ENCODE measurements at places on chromosomes 4 and X.

DNA sequence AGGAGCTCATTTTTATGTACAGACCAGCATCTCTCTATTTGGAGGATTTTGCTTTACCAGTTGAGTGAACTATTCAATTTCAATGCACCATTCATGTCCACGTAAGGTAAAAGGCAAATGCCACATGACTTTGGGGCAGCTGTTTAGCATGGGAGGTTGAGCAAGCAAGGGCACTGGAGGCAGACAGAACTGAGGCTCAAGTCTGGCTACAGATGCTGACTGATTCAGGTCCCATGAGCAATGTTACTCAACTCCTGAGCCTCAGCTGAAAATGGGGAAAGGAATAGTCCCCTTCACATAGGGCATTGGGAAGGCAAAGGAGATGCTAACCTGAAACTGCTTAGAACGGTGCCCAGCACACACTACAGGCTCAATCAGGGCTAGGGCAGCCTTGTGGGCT is 93.0 kb upstream of the MTM1 start:
- no peak for DNase-seq
- no peak overlapping the region for H3K4me3 ChIP-seq
- peaks cover 38% of the 10 kb centered on the region for H3K4me1 ChIP-seq
- H3K27me3 ChIP-seq, result peaks cover 15% of the 10 kb centered on the region

GRCh38 chr4:33270403-33270802 is 2550.2 kb downstream of the PCDH7 start:
- no peaks in the 10 kb centered on the region for H3K27me3 ChIP-seq
- no peak for DNase-seq
- no peaks in the 10 kb centered on the region for H3K4me1 ChIP-seq
- H3K4me3 ChIP-seq, result no peak overlapping the region
- no peak overlapping the region for H3K27ac ChIP-seq
- no peaks in the 10 kb centered on the region for H3K36me3 ChIP-seq

GRCh38 chr4:82201805-82202641 is 171.8 kb downstream of the HNRNPD start:
- H3K4me3 ChIP-seq, result no peak overlapping the region
- no peak overlapping the region for H3K27ac ChIP-seq
- DNase-seq, result peak; percentile 43
- peaks cover 7% of the 10 kb centered on the region for H3K27me3 ChIP-seq
- H3K36me3 ChIP-seq, result no peaks in the 10 kb centered on the region

GRCh38 chrX:150212672-150213480 is 150.2 kb upstream of the MAMLD1 start:
- peaks cover 19% of the 10 kb centered on the region for H3K27me3 ChIP-seq
- H3K4me1 ChIP-seq, result no peaks in the 10 kb centered on the region
- no peak overlapping the region for H3K27ac ChIP-seq
- DNase-seq, result no peak

DNA sequence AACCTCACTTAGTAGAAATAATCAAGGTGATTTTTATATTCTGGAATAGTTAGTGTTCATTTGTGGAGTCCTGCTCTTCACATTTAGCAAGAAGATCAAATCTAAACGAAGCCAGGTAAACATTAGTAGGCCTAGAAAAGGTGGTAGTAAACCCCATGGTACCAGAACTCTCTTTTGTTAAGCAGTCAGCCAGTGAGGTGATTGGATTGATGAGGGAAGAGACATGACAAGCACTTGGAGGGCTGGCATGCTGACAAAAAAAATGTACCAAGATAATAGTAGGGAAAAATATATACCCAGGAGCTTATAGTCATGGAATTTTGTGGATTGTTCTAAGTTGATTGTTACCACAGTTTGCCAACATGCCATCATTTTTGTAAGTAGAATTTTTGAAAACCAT is 163.8 kb downstream of the BANK1 start:
- H3K27me3 ChIP-seq, result no peaks in the 10 kb centered on the region
- no peak for DNase-seq
- H3K4me3 ChIP-seq, result no peak overlapping the region
- H3K4me1 ChIP-seq, result no peaks in the 10 kb centered on the region
- H3K36me3 ChIP-seq, result no peaks in the 10 kb centered on the region

DNA sequence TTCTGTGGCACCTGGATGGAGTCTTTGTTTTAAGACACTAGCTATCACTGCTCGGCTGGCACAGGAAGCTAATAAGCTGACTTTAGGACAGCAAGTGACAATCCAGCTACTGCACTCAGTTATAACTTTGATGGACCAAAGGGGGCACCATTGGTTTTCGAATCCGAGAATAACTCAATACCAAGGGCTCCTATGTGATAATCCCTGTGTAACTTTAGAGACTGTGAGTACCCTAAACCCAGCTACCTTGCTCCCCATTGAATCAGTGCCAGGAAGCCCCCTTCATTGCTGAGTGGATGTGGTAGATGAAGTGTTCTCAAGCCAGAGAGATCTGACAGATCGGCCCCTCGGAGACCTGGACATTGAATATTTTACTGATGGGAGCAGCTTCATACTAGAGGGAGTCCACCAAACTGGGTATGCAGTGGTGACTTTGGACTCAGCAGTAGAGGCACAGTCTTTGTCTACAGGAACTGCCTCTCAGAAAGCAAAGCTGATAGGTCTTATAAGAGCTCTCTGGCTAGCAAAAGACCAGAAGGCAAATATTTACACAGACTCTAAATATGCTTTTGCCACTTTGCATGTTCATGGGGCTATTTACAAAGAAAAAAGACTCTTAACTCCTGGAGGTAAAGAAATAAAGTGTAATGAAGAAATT is 35.5 kb upstream of the UGT2B7 start:
- no peaks in the 10 kb centered on the region for H3K27me3 ChIP-seq
- no peak for DNase-seq
- no peaks in the 10 kb centered on the region for H3K36me3 ChIP-seq
- H3K4me3 ChIP-seq, result no peak overlapping the region
- no peak overlapping the region for H3K27ac ChIP-seq

DNA sequence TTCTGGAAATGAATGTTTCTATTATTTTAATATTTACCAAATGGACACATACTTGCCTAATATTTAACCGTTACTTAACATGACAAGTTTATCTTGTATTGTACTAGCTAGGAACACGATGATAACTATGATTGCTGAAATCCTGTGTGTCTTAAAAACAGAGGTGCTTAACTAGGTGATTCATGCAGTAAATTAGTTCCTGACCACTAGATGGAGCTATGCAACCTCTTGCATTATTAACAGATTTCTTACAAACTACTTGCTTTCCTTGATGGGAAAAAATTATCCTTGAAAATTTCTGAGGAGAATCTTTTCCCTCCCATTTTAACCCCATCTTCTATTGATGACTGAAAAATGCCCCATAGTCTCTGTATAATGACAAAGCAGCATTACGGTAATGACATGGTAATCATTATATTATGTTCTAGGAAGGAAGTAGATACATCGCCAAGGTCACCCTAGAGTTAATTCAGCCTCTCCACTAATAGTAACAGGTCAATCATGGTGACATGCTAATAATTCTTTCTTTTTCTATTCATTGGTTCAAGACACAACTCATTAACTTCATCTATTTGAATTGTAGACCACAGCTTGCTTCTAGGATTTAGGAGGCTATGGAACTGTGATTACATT is 844.2 kb downstream of the RAPGEF2 start:
- no peak for DNase-seq
- H3K4me1 ChIP-seq, result no peaks in the 10 kb centered on the region
- no peak overlapping the region for H3K4me3 ChIP-seq
- H3K27ac ChIP-seq, result no peak overlapping the region
- no peaks in the 10 kb centered on the region for H3K27me3 ChIP-seq

DNA sequence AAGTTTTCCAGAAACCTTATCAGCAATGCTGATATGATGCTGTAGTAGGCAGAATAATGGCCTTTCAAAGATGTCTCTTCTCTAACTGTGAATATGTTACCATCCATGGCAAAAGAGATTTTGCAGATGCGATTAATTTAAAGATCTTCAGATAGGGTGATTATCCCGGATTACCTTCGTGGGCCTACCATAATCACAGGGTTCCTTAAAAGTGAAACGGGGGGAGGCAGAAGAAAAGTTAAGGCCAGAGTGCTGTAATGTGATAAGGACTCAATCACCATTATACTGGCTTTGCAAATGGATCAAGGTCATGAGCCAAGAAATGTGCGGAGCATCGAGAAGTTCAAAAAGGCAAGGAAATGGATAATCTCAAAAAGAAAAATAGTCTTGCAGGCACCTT is 459.6 kb downstream of the CCSER1 start:
- no peaks in the 10 kb centered on the region for H3K27me3 ChIP-seq
- no peak overlapping the region for H3K4me3 ChIP-seq

- H3K27ac ChIP-seq, result no peak overlapping the region
- H3K36me3 ChIP-seq, result no peaks in the 10 kb centered on the region
- H3K4me1 ChIP-seq, result no peaks in the 10 kb centered on the region
- no peak overlapping the region for H3K4me3 ChIP-seq
- no peaks in the 10 kb centered on the region for H3K27me3 ChIP-seq
These were observed 338.8 kb downstream of the UNC5C start for GRCh38 chr4:95209927-95210326.

GRCh38 chr4:139229534-139230039 is 50.4 kb downstream of the MGARP start:
- no peak overlapping the region for H3K27ac ChIP-seq
- H3K27me3 ChIP-seq, result no peaks in the 10 kb centered on the region
- no peak for DNase-seq
- H3K4me1 ChIP-seq, result peaks cover 1% of the 10 kb centered on the region
- no peaks in the 10 kb centered on the region for H3K36me3 ChIP-seq

DNA sequence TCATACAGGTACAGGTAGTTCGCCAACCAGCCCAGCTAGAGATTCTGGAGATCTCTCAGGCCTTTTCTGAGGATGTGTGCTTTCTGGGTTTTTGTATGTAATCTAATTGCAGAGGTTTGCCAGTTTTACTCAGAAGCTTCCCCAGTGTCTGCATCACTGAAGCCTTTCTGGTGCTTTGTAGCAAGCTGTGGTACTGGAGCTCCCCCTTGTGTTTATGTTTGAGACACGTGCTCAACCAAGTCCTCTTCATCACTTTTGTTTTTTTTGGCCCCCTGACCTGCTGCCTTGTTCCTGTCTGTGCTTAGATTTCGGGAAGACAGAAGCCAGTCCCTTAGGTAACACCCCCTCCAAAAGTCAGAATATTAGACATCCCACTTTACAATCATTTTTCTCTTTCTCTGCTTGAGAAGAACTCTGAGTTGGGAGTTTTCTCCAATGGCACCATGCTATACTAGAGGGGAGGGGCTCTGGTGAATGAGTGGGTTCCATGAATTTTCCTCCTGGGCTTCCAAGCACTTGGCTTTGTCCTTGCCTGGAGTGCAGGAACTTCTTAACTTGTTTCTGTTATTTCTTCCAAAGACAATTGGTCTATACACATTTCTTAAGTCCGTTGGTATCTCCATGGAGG is 128.4 kb upstream of the TBC1D9 start:
- no peaks in the 10 kb centered on the region for H3K27me3 ChIP-seq
- H3K4me1 ChIP-seq, result no peaks in the 10 kb centered on the region
- H3K27ac ChIP-seq, result no peak overlapping the region
- no peak overlapping the region for H3K4me3 ChIP-seq
- DNase-seq, result no peak
- no peaks in the 10 kb centered on the region for H3K36me3 ChIP-seq

GRCh38 chr4:4750187-4750586 is 109.3 kb upstream of the MSX1 start:
- DNase-seq, result no peak
- no peak overlapping the region for H3K4me3 ChIP-seq
- H3K36me3 ChIP-seq, result no peaks in the 10 kb centered on the region
- no peak overlapping the region for H3K27ac ChIP-seq
- H3K27me3 ChIP-seq, result peaks cover 16% of the 10 kb centered on the region

- DNase-seq, result no peak
- H3K36me3 ChIP-seq, result no peaks in the 10 kb centered on the region
- no peak overlapping the region for H3K27ac ChIP-seq
- H3K4me3 ChIP-seq, result no peak overlapping the region
- H3K4me1 ChIP-seq, result no peaks in the 10 kb centered on the region
These were observed 239.1 kb downstream of the EVC2 start for GRCh38 chr4:5469151-5469775.

DNA sequence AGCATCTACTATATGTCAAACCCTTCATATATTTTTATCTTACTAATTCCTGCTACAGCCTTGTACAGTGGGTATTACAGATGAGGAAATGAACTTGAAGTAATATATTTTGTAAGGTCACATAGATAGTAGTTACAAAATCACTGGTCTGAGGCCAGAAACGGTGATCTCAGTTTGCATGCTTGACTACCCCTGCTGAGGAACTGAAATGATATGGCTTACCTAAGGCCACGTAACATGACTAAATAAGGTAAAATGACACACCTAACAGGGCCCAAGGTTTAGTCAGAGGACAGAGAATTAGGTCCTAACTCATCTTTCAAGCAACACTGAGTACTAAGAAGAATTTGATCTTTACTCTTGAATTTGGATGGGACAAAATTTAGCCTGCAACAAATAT is 1.5 kb upstream of the COMMD8 start:
- peaks cover 30% of the 10 kb centered on the region for H3K4me1 ChIP-seq
- H3K27ac ChIP-seq, result no peak overlapping the region
- H3K36me3 ChIP-seq, result peaks cover 8% of the 10 kb centered on the region
- no peaks in the 10 kb centered on the region for H3K27me3 ChIP-seq
- no peak for DNase-seq

DNA sequence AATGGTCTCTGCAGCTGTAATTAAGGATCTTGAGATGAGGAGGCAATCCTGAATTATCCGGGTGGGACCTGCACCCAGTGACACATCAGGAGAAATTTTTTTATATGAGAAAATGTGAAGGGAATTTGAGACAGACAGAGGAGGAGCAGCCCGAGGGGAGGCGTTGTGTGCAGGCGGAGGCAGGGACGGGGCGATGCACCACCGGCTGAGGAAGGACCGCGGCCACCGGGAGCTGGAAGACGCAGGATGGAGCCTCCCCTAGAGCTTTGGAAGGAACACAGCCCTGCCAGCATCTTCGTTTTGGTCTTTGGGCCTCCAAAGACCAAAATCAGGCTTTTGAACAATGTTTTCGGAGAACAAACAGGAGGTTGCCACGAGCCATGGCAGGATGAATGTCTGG is 85.0 kb upstream of the ADRA2C start:
- no peak overlapping the region for H3K4me3 ChIP-seq
- H3K27me3 ChIP-seq, result peaks cover 14% of the 10 kb centered on the region
- no peaks in the 10 kb centered on the region for H3K4me1 ChIP-seq
- H3K36me3 ChIP-seq, result no peaks in the 10 kb centered on the region
- no peak overlapping the region for H3K27ac ChIP-seq

GRCh38 chrX:21590012-21590776 is 67.9 kb downstream of the KLHL34 start:
- H3K36me3 ChIP-seq, result peaks cover 8% of the 10 kb centered on the region
- H3K4me1 ChIP-seq, result peaks cover 15% of the 10 kb centered on the region
- no peak overlapping the region for H3K4me3 ChIP-seq
- peak overlapping the region; percentile 59 for H3K27ac ChIP-seq

GRCh38 chr4:82473621-82474164 is 43.3 kb downstream of the ENOPH1 start:
- H3K36me3 ChIP-seq, result peaks cover 35% of the 10 kb centered on the region
- no peak overlapping the region for H3K4me3 ChIP-seq
- no peaks in the 10 kb centered on the region for H3K4me1 ChIP-seq
- H3K27me3 ChIP-seq, result no peaks in the 10 kb centered on the region
- no peak for DNase-seq

GRCh38 chr4:19478791-19479190 is 772.9 kb upstream of the SLIT2 start:
- no peak overlapping the region for H3K4me3 ChIP-seq
- no peak for DNase-seq
- no peaks in the 10 kb centered on the region for H3K4me1 ChIP-seq
- H3K36me3 ChIP-seq, result no peaks in the 10 kb centered on the region
